ENCODE measurements at places on chromosomes 4 and X.

DNA sequence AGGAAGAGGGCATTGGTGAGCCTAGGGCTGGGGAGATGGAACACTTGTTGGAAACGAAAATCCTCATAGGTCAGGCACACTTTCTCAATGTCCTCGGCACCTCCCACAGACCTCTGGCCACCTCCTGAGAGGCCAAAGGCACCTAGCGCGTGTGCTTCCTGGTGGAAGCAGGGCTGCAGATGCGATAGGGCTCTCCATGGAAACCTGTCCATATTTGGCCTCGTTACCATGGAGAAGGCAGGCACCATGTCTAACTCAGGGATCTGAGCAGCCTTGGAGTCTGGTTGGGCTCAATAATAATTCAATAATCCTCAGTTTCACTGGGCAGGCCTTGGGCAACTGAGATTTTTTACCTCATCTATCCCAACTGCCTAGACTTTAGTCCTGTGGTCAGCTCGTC lies 58.3 kb downstream of the RAI2 start:
- no peak for ATAC-seq

DNA sequence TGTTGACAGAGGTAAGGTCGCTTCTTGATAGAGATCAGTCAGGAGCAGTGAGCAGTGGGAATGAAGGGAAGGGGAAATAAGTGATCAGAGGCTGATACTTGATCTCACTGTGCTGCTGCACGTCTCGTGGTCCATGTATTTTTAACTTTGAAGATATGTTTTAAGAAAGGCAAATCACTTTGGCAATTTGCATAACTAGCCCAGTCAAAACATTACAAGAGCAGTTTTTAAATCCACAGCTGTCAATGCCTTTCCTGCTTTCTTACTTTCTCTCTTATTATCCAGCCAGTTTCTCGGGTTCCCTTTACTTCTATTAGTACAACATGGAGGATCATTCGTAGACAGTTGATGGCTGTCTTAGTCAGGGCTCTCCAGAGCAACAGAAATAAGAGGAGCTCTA lies 472.8 kb downstream of the TMA16 start:
- ATAC-seq, result no peak

- no peak for ATAC-seq
Measured at GRCh38 chrX:130079824-130080406, 30.4 kb downstream of the ELF4 start.

GRCh38 chrX:35289952-35290351 lies 347.4 kb downstream of the FAM47B start:
- no peak for ATAC-seq

DNA sequence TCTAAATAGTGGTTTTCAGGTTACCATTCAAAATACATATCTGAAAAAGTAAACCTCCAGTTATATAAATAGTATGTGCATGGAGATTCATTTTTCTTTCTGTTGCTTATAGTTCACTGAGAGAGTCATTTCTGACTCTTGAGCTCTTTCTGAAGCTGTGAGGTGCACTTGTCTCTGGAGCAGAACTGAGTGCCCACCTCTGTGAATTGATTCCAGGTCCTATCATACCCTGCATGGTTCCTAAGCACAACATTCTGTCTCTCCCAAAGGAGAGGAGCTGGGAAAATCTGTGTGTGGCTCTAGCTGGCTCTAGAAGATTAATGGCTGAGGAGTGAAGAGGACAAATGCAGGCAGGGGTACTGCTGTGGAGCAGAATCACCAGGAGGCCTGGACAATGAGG lies 161.6 kb upstream of the HCCS start:
- no peak for ATAC-seq

DNA sequence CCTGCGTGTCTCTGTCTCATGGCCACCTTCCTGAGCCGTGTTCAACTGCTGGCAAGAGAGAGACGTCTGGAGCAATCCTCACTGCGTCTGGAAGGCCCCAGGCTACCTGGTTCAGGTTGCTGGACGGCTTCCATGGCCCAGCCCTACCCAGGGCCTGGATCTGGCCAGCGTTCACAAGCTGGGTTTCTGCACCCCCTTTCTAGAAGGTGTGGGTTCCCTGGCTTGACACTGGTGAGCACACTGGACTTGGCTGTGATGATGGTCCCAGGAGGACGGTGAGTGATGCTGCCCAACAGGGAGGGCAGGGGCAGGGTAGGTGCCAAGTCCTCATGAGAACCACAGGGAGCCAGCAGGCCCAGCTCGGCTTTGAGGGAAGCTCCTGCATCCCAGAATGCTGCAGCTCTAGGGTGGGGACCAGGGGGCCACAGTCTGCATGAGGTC lies 63.4 kb downstream of the HTRA3 start:
- no peak for ATAC-seq

DNA sequence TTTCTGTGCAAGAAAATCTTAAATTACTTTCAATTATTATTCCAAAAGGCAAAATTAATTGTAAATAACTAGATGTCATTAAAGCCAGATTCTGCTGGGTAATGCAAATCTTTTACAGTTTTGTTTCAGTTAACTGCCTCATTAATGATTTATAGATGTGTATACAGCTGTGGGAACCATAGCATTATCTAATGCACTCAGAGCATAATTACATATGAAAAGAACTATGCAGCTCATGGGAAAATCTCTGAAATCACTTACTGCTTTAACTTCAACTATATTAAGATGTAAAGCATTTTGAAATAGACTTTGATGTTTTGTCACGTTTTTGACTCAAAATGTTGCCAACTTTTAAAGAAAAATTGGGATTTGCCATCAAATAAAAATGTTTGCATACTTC lies 630.3 kb upstream of the KLHL4 start:
- ATAC-seq, result no peak

GRCh38 chrX:29746326-29746725 lies 469.0 kb upstream of the MAGEB2 start:
- ATAC-seq, result no peak

DNA sequence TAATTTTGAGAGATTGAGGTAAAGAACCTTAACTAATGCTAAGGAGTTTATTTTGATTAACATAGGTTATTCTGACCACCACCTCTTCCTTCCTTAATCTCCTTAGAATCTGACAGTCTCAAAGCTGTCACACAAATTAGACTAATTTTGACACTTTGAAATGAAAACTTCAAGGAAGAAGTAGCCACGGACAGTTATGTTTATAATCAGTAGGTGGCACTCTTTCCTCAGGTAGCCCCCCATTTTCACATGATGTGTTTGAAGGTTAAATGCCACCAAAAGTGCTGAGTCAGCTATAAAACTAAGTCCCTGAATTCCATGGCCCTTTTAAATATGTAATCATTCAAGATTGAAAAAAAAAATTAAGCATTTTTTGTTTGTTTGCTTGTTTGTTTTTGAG lies 22.4 kb downstream of the TMEM33 start:
- no peak for ATAC-seq

DNA sequence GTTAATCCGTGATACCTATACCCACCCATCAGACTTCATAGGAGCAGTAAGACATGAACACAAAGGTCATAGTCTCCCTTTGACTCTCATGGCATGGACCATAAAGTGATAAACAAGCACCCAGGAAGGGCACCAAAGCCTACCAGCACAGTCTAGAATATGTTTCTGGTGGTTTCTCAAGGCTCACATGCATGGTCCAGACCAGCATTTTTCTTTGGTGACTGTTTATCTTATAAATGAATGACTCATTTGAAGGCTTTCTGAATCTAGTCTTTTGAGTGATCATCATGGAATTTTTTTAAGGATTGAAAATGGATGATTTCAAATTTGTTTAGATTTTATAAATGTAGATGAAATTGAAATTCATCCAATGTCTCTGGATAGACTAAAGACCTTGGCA lies 32.0 kb upstream of the AMELX start:
- ATAC-seq, result no peak

DNA sequence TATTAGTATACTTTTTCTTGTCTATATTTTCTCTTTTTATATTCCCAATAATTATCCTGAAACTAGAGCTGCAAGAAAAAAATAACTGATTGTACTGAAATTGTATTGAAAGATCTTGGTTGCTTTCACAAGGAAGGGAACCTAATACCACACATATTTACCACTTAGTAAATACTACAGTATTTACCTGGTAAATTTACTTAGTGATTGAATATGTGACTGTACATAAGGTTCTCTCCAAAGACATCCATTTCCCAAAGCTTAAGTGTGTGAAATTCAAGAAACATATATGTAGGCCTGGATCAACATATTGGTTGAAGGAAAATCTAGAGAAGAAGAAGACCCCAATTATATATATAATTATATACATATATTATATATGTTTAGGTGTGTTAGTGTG lies 1272.7 kb downstream of the C4orf33 start:
- ATAC-seq, result no peak

- ATAC-seq, result no peak
Measured at GRCh38 chr4:41678086-41678816, 70.3 kb downstream of the PHOX2B start.

GRCh38 chr4:6107886-6108285 lies 89.7 kb upstream of the C4orf50 start:
- ATAC-seq, result no peak

GRCh38 chr4:108359130-108359985 lies 190.6 kb upstream of the LEF1 start:
- ATAC-seq, result peak; percentile 66

DNA sequence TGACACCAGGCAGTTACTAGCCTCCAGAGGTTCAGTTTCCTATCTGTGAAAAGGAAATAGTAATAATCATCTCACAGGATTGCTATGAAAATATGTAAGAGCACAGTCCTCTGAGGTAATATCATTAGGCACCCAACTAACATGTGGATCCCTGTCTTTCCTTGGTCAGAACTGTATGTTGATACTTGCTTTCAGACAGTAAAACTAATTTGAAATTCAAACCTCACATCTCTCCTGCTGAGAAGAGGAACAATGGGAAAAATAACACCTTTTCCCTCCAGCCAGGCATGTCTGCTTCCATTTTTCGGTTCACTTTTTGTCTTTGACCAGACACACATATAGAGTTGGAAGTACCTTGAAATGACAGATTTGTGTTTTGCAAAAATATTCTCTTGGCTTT lies 262.7 kb downstream of the IL15 start:
- no peak for ATAC-seq

DNA sequence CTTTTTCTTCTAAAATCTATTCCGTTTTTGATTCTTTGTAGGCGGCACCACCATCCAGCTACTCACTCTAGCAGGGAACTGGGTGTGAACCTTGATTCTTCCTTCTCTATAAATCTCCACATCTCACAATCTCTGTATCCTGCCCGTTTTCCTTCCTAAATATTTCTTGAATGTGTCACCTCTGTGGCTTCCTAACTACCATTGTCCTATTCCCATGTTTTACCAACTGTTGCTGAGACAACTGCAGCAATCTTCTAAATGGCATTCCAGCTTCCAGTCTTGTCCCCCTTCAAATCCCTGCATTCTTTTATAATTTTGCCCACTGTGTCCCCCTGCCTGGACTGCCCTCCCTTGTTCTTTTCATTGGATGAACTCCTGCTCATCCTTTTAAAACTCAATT lies 641.3 kb downstream of the RPA4 start:
- no peak for ATAC-seq

DNA sequence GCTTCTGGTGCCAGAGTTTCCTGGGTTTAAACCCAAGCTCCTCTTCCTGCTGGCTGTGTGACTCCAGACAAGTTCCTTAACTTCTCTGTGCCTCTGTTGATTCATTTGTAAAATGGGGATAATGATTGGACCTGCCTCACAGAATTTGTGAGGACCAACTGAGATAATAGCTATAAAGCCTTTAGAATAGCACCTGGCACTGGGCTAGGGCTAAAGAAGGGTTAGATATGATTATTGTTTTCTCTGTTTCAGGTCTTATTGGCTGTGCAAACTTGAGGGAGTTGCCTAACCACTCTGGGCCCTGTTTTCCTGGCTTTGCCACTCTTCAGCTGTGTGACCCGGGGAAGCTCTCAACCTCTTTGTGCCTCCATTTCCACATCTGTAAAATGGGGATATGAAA lies 37.8 kb downstream of the LGI2 start:
- ATAC-seq, result no peak

DNA sequence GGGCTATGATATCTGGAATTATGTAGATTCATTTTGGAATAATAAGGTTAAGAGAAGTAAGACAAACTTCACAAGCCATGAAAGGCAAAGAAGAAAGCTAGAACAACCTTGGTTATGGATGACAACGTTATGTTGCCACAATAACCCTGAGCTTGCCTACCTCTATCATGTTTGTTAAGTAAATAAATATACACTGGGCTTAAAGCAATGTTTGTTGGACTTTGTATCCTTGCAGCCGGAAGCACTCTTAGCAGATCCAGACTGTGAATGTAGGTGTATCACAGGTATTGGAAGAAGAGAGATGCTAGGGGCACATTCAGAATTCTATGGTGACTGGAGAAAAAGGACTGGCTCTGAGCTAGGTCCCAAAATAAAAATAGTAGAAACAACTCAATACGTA lies 214.4 kb downstream of the HS3ST1 start:
- ATAC-seq, result no peak

GRCh38 chrX:118758511-118758910 lies 31.1 kb downstream of the IL13RA1 start:
- ATAC-seq, result no peak

- ATAC-seq, result no peak
Measured at GRCh38 chrX:122584981-122585380, 599.1 kb upstream of the GRIA3 start.

DNA sequence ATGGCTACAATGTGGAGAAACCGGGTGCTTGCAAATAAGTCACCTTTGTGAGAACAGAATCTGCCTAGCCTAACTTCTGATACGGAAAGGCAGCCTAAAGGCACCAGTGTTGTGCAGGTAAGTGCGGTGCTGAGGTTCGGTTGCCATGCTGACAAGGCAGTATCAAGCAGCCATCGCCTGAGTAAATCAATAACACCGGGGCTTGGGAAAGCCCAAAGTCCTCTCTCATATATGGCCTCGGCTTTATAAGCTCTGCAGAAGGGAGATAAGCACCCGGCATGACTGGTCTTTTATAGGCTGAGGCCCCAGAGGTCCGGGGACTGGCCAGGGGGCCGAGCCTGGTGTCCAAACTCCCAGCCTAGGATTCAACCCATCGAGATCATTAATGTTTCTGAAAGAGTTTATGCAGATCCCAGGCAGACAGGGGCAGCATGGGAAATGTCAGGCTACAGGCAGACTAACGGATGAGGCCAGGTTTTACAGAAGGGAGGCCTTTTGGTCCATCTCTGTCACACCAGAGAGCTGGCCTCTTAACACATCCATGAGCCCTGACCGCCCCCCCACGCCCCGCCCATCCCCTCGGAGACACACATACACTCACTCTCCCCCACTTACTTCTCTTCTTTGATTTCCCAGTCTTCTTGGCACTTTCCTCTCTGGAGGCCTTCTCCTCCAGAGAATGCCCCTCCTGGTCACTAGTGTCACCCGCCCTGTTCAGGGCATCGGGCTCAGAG lies 38.5 kb downstream of the ELF4 start:
- ATAC-seq, result no peak

GRCh38 chr4:55871299-55871800 lies 17.9 kb downstream of the EXOC1 start:
- no peak for ATAC-seq

DNA sequence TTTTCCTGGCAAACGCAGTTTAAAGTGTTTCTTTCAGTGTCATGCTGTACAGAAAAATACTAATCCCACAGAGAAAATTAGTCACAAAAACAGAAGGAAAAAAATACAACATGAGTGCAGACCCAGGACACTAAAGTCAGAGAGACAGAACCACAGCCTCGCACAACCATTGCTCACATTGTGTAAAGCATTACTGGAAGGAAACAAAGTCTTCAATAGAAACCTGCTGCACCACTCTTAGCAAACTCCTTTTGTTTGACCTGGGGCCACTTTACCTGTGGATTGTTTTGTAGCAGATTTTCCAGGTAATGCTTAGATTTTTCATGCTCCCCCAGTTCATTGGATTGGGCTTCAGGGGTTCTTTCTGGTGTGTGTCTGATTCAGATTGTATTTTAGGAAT lies 131.8 kb upstream of the TMLHE start:
- ATAC-seq, result no peak
